ENCODE measurements at places on chromosomes 1 and 21. TPM values are rescaled to one million over a fixed set of nuclear protein-coding genes. Genes with fewer than 3 reads are reported as not detected.

Gene RIIAD1
- not detected for total RNA-seq

Gene PIK3C2B
- 26.3 TPM for total RNA-seq

Gene BRINP2
- not detected for total RNA-seq

Gene LRRC53
- not detected for total RNA-seq

Gene RHOU
- 4.3 TPM for total RNA-seq

Gene NR5A2
- total RNA-seq = 0.16 TPM

Gene CRP
- total RNA-seq = not detected

Gene VWA5B1
- 0.10 TPM for total RNA-seq

Gene PANK4
- 45.7 TPM for total RNA-seq

- DNase-seq = no peak
These were observed 35.8 kb upstream of the PODN start for GRCh38 chr1:53026254-53026653.

GRCh38 chr1:35883635-35884101, 659 bp downstream of the AGO1 start:
- DNase-seq = peak; percentile 67

DNA sequence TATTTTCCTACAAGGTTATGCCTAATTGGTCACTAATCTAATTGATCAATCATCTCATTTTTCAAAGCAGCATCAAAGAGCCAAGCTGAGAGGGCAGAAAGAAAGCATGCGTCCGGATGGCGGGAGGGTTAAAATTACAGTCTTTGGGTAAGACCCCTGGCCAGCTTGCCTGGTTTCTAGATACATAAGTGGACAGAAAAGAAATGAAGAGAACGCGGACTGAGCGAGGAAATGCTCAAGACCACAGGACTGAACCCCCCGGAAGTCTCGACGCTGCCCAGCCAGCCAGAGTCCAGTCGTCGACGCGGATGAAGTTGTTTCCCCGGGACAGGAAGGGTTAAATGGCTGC, 297.2 kb downstream of the OMA1 start:
- no peak for DNase-seq

DNA sequence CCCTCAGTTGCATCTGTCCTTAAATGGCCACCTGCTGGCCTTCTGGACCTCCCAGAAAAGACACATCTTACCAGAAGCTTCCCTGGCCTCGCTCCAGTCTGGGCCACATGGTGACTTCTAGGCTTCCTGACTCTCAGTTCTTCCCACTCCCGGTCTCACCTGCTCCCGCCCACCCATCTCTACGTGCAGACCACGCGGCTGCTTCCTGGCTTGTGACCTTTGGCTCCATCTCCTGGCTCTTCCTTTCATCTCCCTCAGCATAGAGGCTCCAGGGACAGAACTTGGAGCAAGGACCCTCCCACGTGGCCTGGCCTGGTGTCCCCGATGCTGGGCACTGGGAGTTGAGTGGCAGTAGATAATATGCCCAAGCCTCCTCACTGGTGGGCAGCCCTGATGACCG, 124.9 kb upstream of the IRF2BP2 start:
- DNase-seq = no peak

DNA sequence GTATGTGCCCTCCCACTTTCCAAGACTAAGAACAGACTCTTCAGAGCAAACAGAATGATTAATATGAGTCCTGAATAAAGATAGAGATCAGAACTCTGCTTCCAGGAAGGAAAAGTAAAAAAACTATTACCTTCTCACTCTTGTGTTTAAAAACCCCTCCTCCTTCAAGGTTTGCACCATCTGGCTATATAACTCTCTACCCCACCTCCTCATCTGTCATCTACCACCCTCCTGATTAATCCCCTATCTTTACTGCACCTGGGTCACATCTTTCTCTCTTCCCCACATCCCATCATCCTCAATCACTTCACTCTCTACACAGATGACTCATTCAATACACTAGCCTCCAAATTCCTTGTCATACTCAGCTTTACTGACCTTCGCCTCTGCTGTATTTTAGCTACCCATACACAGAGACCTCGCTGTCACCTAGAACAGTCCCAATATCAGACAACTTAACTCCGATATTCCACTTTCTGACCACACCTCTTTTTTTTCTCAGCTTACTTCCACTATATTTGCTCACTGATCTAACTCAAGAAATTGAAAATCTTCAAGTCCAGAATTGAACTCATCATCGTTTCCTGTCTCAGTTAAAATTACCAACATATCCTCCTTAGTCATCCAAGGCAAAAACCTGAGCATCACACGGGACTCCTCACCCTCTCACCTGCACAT, 3.7 kb downstream of the SCMH1 start:
- no peak for DNase-seq

DNA sequence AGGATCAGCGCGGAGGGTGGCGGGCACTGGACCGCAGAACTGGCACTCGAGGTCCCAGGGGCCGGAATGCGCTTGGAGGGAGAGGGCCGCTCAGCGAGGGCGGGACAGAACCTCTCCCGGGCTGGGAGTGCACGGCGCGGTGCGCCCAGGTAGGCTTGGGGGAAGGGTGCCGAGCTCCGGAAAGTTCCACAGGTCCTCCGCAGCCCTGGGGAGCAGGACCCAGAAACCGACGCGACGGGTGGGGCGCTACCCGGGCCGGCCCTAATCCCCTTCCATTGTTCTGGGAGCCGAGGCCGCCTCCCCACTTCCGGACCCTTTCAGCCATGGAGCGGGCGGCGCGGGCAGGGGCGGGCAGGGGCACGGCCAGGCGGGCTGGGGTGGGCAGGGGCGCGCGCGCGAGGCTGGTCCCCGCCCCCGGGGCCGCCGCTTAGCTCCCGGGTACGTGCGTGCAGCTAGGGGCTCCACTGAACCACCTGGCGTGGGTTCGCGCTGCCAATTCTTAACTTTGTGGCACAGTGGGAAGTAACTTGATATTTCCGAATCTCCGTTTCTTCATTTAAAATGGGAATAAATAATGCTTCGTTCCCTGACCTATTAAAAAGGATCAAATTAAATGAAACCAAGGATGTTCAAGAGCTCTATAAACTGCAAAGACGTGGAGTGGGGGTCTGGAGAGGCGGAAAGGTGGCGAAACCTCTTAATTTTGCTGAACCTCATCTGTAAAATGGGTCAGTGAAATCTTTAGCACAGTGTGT, 20.7 kb downstream of the LGR6 start:
- DNase-seq = no peak

DNA sequence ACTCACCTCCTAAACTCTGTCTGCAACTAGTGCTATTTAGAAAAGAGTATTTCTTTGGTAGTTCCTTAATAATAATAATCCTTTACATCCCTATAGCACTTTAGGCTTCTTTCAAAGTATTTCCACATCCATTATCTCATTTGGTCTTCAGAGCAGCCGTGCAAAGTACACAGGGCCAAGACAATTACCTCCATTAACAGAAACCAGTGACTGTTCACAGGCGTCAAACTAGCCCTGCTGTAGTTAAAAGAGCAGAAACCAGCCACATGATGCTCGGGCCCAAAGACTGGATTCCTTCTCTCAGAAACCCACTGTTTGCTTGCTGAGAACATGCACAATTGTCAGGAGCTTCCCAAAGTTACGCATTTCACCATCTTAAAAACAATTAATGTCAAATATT, 396.0 kb upstream of the DAB1 start:
- no peak for DNase-seq

GRCh38 chr1:42449256-42449655, 6.6 kb downstream of the ZMYND12 start:
- DNase-seq = no peak

DNA sequence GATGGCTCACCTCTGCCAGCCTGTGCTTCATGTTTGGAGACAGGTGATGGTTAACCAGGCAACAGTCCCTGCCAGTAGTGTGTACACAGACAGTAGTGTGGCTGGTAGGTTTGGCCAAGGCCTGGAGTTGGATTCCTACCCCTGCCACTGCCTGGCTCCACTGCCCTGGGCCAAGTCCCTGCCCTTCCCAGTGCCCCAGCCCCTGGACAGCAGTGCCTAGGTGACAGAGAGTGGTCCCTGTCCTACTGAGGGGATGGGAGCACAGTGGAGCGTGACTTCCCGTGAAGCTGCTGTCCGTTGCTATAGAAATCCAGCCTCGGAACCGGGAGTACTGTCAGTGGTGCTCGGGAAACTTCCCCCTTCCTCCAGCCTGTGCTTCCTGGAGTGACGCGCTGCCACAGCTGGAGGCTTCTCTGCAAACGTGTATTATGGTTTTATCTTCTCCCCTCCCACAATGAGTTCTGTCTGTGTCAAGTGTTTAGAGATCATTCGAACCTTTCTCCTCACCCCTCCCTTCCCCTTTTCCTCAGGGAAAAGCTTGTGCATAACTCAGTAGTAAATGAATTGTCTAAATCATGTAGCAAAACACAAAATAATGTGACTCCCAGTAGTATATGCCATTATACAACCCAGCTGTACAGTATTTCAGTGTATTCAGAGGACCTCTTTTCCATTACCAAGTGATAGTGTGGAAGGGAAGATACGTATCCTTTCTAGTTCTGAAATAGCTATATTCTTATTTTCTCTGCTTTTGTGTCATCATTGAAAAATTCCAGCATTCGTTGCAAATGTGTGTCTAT, 73.4 kb downstream of the GALNT2 start:
- no peak for DNase-seq

- no peak for DNase-seq
These were observed 37.1 kb upstream of the KIF21B start for GRCh38 chr1:201060586-201060985.

DNA sequence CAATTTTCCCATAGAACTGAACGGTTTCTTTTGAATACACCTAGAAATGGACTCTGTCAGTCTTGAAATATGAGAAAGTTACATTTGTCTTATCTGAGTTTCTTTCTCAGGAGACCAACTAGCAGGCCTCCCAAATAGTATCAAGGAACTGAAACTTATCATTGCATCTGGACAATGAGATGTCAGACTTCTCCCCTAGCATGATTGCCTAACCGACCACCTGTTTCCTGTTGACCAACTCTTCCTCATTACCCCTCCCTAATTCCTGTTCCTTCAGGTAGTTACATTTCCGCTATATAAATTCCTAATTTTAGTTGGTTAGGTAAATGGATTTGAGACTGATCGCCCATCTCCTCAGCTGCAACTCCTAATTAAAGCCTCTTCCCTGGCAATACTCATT, 1587.3 kb downstream of the NCAM2 start:
- no peak for DNase-seq

DNA sequence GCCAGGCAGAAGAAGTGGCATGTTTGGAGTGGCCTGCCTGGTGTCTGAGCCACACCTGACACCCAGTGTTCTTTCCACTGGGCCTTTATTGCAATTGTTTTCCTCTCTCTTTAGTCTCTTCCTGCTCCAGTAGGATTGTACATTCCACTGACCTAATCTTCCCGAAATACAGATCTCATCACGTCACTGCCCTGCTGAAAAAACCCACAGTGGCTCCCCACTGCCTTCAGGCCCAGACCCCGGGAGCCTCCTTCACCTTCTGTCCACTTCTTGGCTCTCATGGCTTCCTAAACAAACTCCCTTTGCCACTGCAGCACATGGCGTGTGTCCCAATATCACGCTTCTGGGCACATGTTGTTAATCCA, 25.3 kb upstream of the ATP5PO start:
- no peak for DNase-seq

Measured in activated naive CD4-positive, alpha-beta T cell treated with anti-CD3 and anti-CD28 coated beads, Interleukin-2, amount 50 U/mL, for 72 hours (primary cell).